ENCODE measurements at places on chromosomes 7 and 10.

DNA sequence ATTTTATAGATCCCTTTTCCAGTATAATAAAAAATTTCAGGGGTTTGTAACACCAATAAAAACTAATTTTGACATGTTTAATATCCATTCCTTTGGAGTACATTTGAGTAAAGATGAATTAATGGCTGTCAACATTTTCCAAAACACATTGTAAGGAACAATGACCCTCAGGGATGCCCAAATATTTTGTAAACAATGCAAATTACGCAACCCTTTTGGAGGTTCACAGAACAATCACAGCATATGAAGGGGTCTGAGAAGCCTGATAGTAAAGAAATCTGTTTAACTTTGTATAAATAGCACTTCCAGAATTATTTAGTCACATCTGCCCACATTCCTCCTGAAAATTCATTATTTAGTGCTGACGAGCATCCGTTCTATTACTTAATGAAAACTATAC lies 152.8 kb upstream of the FEZF1 start:
- DNase-seq: no peak

GRCh38 chr10:103618575-103619423 lies 125.3 kb downstream of the NEURL1 start:
- DNase-seq: no peak

GRCh38 chr7:152660021-152660420 lies 15.9 kb downstream of the XRCC2 start:
- no peak for DNase-seq

DNA sequence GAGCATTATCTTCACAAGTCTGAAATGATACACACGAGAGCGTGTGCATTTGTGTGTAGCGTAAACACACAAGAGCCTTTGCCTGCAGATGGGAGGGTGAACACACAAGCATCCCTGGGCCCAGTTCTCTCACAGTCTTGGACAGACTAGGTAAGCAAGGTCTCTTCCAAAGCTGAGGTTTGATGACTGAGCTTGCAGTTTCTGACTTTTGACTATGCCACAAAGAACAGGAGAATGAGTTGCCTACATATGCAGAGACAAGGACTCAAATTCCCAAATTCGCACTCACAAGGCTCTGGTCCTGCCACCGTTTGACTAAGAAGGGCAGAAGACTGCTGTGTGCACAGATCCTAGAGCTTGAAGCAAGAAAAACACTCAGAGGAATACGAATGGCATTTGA lies 55.8 kb downstream of the FAM53B start:
- DNase-seq: no peak

DNA sequence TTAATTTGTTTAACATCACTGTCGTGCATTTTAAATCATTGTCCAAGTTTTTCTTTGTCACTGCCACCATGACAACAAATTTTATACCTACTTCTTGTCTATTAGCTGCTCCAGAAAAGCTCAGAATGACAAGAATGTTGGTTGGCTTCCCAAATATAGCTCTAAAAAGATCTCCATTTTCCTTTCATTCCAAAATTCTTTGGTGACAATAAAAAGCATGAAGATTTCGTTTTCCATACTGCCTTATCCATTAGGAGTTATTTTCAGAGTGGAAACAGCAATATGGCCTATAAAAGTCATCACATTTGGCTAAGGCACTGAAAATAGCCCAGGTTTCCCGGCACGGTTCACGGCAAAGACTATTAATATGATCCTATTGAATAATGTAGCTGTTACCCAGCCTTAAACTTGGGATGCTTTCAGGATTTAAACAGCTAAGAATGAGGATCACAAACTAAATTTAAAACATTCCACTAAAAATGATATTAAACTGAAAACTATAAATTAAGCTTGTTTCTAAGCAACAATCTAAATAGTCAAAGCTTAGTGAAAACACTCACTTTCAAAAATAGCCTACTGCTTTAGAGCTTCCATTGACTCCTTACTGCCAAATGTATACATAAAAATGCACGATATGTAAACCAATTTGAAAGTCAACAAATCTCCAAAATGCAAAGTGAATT lies 2.7 kb downstream of the CTTNBP2 start:
- no peak for DNase-seq

Measured in stimulated activated CD4-positive, alpha-beta T cell treated with anti-CD3 and anti-CD28 coated beads, Interleukin-15, amount 100 ng/mL, for 48 hours (primary cell).